Natural killer cell treated with Interleukin-12 subunit alpha and Interleukin-12 subunit beta and Interleukin-15 and Interleukin-18, amount 100 ng/mL, for 72 hours (primary cell): ENCODE measurements at places on chromosomes 7 and 10. TPM values are rescaled to one million over a fixed set of nuclear protein-coding genes. Genes with fewer than 3 reads are reported as not detected.

Gene STAM
- total RNA-seq = 24.4 TPM

Gene TMEM236
- 0.10 TPM for total RNA-seq

Gene OR2A42
- total RNA-seq = not detected

Gene GOLGA7B
- total RNA-seq = 1.8 TPM

Gene PPA1
- 285 TPM for total RNA-seq

Gene MRLN
- total RNA-seq = not detected

Gene PRR15
- not detected for total RNA-seq

Gene AKR1C4
- total RNA-seq = not detected

- DNase-seq = no peak
These were observed 128.6 kb upstream of the SLC26A5 start for GRCh38 chr7:103574576-103574975.

DNA sequence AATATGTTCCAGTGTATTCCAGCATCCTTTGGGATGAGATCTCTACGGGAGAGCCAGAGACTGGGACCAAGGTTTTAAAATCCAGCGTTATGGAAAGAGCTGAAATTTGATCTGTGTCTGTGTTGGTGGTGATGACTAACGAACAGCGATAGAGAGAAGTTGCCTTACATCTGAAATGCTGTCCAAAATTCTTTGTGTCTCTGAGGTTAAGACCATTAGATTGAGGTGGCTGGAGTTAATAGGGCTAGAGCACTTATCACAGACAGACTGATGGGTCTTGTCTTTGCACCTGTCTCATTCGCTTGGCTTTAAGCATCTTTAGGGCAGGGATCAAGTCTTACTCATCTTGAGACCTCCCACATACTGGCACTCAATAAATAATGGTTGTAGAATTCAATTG, 41.0 kb upstream of the RAPGEF5 start:
- DNase-seq = no peak

DNA sequence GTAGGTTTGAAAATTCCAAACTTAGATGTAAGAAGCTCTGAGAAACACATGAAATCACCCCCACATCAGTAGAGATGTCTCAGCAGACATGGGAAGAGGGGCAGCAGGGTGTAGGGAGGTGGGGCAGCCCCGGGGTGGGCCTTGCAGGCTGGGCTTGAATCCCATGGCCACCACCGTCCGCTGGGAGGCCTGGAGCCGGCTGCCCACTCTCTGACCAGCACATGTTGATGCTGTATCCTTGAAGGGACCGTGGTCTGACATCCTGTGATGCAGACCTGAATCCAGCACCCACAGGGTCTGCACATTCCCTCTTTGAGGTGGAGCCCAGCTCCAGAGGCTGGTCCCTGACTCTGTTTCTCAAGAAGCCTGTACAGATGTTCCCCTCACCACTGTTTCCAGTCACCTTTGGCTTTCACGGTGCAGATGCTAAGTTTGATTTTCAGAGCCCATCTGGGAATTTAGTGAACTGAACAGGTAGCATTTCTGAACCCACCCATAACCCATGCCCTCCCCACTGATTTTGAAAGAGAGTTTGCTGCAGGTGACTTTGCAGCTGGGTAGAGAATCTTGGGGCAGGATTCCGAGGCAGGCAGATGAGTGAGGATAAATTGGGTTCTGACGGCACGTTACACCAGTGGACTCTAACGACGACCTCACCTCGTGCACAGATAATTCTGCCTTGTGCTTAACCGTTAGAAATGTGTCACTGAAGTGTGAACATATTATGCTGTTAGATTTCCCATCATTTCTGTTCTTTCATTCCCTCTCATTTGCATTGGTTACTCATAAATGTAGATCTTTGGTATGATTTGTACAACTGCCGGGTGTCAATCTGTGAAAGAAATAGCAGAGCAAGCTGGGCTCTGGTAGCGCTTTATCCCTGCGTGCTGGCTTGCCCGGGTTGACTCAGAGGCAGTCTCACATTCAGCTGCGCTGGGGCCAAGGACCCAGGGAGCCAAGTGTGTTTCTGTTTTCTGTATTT, 45.7 kb downstream of the IKZF1 start:
- DNase-seq = peak; percentile 91

- DNase-seq = no peak
These were observed 53.1 kb downstream of the SHOC2 start for GRCh38 chr10:110972231-110973134.

- no peak for DNase-seq
These were observed 194.7 kb downstream of the SNX13 start for GRCh38 chr7:17745610-17746009.
